ENCODE measurements at places on chromosomes 1 and 21. TPM values are rescaled to one million over a fixed set of nuclear protein-coding genes. Genes with fewer than 3 reads are reported as not detected.

Gene MSH4
- total RNA-seq, result not detected

Gene OR2L8
- not detected for total RNA-seq

Gene KRTAP22-2
- total RNA-seq, result not detected

Gene GUCA2A
- total RNA-seq, result not detected

Gene TEX38
- total RNA-seq, result not detected

Gene OR2M3
- not detected for total RNA-seq

Gene KANK4
- total RNA-seq, result 0.25 TPM

Gene SPATA21
- total RNA-seq, result not detected

Gene LIN28A
- total RNA-seq, result not detected

Gene TNNI3K
- total RNA-seq, result not detected

Gene TMPRSS15
- total RNA-seq, result not detected

- DNase-seq, result peak; percentile 62
- no peak overlapping the region for H3K4me3 ChIP-seq
- no peaks in the 10 kb centered on the region for H3K4me1 ChIP-seq
- no peaks in the 10 kb centered on the region for H3K27me3 ChIP-seq
- H3K27ac ChIP-seq, result no peak overlapping the region
These were observed 57.2 kb upstream of the C1orf185 start for GRCh38 chr1:51044834-51045233.

- H3K4me1 ChIP-seq, result peaks cover 38% of the 10 kb centered on the region
- H3K4me3 ChIP-seq, result peak overlapping the region; percentile 55
- peak; percentile 93 for DNase-seq
- H3K36me3 ChIP-seq, result no peaks in the 10 kb centered on the region
- H3K27me3 ChIP-seq, result no peaks in the 10 kb centered on the region
These were observed 19.1 kb upstream of the NRDC start for GRCh38 chr1:51897699-51898031.

GRCh38 chr1:85465099-85465785 lies at the start of gene DDAH1:
DDAH1 (minus strand) TSS chr1:85465159; CDS start chr1:85465045, 114 bp downstream.
- no peaks in the 10 kb centered on the region for H3K27me3 ChIP-seq
- peaks cover 40% of the 10 kb centered on the region for H3K4me1 ChIP-seq
- peak within 1 kb of the TSS; percentile 83 for H3K27ac ChIP-seq
- H3K4me3 ChIP-seq, result peak within 1 kb of the TSS; percentile 83
- DNase-seq, result peak; percentile 89
- peaks cover 5% of the 10 kb centered on the region for H3K36me3 ChIP-seq

DNA sequence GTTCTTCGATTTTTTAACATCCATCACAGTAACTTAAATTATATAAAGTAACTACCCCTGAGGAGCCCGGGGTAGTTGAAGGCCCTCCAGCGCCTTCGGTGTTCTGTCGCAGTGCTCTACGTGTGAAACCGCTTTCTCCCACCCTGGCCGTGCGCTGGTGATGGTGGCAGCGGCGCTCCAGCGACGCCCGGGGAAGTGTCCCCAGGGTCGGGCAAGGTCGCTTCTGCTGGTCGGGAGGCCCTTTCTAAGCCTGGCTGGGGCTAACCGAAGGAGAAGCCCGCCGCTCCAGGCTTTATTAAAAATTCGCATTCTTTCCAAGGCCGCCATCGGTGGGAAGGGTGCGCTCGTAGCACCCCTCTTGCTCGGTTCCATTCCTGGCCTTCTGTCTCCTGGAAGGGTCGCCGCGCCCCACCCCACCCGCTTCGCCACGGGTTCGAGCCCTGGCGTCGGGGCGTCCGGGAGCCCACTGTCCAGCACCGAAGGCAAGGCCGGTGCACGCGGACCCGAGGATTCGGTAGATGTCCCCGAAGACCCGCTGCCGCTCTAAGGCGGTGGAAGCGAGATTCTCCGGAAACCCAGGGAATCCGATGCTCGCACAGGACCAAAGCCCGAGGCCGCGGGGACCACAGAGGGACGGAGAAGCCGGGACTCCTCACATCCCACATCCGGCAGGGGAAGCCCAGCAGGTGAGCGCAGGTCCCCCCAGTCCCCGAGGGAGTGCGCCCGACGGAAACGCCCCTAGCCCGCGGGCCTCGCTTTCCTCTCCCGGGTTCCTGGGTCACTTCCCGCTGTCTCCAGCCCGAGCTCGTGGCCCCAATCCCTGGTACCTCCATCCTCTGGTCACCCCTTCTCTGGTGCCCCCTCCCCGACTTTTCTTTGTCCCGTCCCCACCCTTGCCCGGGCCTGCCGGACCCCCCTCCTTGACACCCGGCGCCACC lies 685 bp upstream of the RIPPLY3 start:
- no peak overlapping the region for H3K27ac ChIP-seq
- DNase-seq, result peak; percentile 6
- H3K4me3 ChIP-seq, result peak overlapping the region; percentile 64
- H3K27me3 ChIP-seq, result no peaks in the 10 kb centered on the region
- no peaks in the 10 kb centered on the region for H3K4me1 ChIP-seq
- H3K36me3 ChIP-seq, result no peaks in the 10 kb centered on the region

GRCh38 chr1:38133756-38134155 lies 87.2 kb upstream of the POU3F1 start:
- no peak for DNase-seq
- H3K4me1 ChIP-seq, result peaks cover 13% of the 10 kb centered on the region
- H3K36me3 ChIP-seq, result no peaks in the 10 kb centered on the region
- H3K4me3 ChIP-seq, result no peak overlapping the region

DNA sequence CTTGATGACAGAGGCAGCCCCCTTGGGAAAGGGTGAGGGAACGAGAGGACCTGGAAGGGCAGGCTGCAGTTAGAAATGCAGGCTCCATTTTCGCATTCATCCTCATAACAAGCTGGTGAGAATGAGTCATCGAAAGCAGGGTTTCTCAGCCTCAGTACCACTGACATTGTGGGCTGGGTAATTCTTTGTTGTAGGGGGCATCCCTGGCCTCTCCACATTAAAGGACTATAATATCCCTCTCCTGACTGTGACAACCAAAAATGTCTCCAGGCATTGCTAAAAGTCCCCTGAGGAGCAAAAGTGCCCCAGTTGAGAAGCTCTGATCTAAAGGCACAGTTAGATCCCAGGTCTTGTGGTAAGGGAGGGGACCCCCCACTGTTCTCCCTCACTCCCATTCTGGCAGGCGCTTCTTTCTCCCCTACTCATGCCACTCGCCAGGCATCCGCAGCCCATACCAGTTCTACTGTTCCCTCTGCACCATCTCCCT lies 20.4 kb downstream of the KCNN3 start:
- DNase-seq, result no peak
- H3K27ac ChIP-seq, result no peak overlapping the region
- no peaks in the 10 kb centered on the region for H3K4me1 ChIP-seq
- peaks cover 6% of the 10 kb centered on the region for H3K27me3 ChIP-seq
- no peak overlapping the region for H3K4me3 ChIP-seq

- DNase-seq, result peak; percentile 20
- no peak overlapping the region for H3K27ac ChIP-seq
- H3K4me1 ChIP-seq, result peaks cover 28% of the 10 kb centered on the region
- H3K36me3 ChIP-seq, result no peaks in the 10 kb centered on the region
These were observed 47.8 kb downstream of the PTPN14 start for GRCh38 chr1:214503553-214503952.

DNA sequence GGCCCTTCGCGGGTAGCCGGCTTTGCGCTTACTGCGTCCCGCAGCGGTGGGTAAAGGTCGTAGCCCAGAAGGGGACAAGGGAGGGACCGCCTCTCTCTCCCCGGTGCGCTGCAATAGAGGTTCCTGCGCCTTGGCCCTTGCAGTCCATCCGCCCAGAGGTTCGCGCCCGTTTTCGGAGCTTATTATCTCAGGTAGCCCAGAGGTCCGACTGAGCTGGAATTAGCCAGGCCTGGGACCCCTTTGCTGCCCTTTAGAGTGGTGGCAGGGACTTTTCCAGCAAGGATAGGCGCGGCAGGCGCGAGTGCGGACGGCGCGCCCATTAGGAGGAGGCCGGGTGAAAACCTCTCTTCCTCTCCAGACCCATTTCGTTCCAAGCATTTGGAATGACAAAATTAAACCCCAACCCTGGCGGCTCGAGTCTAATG lies 5.0 kb downstream of the LHX4 start:
- peaks cover 96% of the 10 kb centered on the region for H3K27me3 ChIP-seq
- DNase-seq, result no peak
- no peak overlapping the region for H3K4me3 ChIP-seq
- H3K36me3 ChIP-seq, result no peaks in the 10 kb centered on the region
- H3K4me1 ChIP-seq, result no peaks in the 10 kb centered on the region

- no peak overlapping the region for H3K4me3 ChIP-seq
- peak; percentile 60 for DNase-seq
- H3K36me3 ChIP-seq, result peaks cover 79% of the 10 kb centered on the region
- H3K27ac ChIP-seq, result peak overlapping the region; percentile 24
- no peaks in the 10 kb centered on the region for H3K27me3 ChIP-seq
These were observed 11.9 kb upstream of the VHLL start for GRCh38 chr1:156310962-156311361.

DNA sequence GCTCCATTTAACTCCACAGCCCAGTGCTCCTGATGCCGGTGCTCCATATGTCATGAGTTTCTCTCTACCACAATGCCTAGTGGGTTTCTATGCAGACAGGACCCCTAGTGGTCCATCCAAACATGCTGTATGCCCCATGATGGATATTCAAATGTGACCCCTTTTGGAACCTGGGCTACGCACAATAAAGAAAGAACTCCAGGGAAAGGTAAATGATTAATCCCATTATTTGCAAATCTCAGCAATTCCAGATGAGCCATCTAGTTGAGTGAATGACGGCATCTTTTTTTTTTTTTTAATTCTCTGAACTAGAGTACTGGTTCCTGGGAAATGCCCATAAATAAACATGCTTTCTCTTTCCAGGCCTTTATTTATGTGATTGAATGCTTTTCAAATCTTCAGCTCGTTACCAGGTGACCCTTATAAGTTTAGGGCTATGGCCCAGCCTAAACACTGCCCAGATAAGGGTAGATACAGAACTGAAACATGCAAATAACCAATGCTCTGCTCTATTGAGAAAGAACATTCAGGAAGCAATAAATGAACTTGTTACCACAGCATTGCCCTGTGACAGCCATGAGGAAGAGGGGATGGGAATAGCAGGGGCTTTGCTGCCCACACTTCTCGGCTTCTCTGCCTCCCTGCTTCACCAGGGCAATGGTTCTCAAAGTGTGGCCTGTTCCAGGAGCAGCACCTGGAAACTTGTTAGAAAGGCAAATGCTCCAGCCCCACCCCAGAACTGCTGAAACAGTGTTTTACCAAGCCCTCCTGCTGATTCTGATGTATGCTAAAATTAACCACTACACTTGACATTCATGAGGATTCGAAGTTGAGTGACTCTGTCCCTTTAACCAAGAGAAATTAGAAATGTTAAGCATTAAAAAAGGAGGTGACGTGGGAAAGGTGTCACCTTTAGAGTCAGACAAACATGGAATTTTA lies 151.7 kb downstream of the SEC16B start:
- H3K4me3 ChIP-seq, result no peak overlapping the region
- no peaks in the 10 kb centered on the region for H3K4me1 ChIP-seq
- H3K27ac ChIP-seq, result no peak overlapping the region
- DNase-seq, result no peak
- H3K36me3 ChIP-seq, result no peaks in the 10 kb centered on the region

- H3K27me3 ChIP-seq, result no peaks in the 10 kb centered on the region
- DNase-seq, result no peak
- no peak overlapping the region for H3K27ac ChIP-seq
- H3K4me1 ChIP-seq, result no peaks in the 10 kb centered on the region
- H3K36me3 ChIP-seq, result no peaks in the 10 kb centered on the region
These were observed 47.9 kb downstream of the AGPAT3 start for GRCh38 chr21:43912910-43913309.

- H3K27me3 ChIP-seq, result peaks cover 9% of the 10 kb centered on the region
- H3K27ac ChIP-seq, result no peak overlapping the region
- no peak overlapping the region for H3K4me3 ChIP-seq
- DNase-seq, result no peak
- H3K4me1 ChIP-seq, result no peaks in the 10 kb centered on the region
These were observed 56.4 kb downstream of the WDR3 start for GRCh38 chr1:117985973-117986372.

GRCh38 chr1:201089596-201089995 lies 22.6 kb downstream of the CACNA1S start:
- DNase-seq, result no peak
- H3K4me3 ChIP-seq, result no peak overlapping the region
- H3K27me3 ChIP-seq, result peaks cover 39% of the 10 kb centered on the region
- no peaks in the 10 kb centered on the region for H3K4me1 ChIP-seq

- no peak for DNase-seq
- no peak overlapping the region for H3K4me3 ChIP-seq
- H3K27me3 ChIP-seq, result peaks cover 68% of the 10 kb centered on the region
- H3K36me3 ChIP-seq, result no peaks in the 10 kb centered on the region
- H3K27ac ChIP-seq, result no peak overlapping the region
These were observed 38.2 kb upstream of the PKP1 start for GRCh38 chr1:201245082-201245481.

DNA sequence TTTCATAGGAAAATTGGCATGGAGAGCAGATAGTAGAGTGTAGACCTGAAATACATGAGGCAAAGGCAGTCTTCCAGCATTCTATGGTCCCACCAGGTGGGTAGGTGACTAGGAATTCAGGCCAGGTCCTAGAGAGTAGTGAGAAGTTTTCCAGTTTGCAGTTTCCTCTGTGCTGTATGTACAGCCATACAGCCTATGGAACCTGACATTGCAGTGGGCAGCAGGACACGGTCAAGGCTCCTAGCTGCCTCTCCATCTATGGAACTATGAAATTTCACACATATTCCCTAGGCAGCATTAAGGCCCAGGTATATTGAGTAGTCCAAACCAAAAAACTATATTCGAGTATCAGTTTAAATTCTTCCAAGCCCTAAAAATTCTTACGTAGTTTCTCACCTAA lies 16.3 kb downstream of the POGK start:
- DNase-seq, result no peak
- H3K4me1 ChIP-seq, result no peaks in the 10 kb centered on the region
- H3K4me3 ChIP-seq, result no peak overlapping the region

- H3K4me3 ChIP-seq, result no peak overlapping the region
- DNase-seq, result no peak
- no peaks in the 10 kb centered on the region for H3K36me3 ChIP-seq
- no peaks in the 10 kb centered on the region for H3K27me3 ChIP-seq
These were observed 199.9 kb downstream of the LYPLAL1 start for GRCh38 chr1:219373616-219373935.

GRCh38 chr1:203082571-203083462 lies 3.0 kb downstream of the MYOG start:
- no peaks in the 10 kb centered on the region for H3K36me3 ChIP-seq
- H3K27me3 ChIP-seq, result no peaks in the 10 kb centered on the region
- H3K27ac ChIP-seq, result no peak overlapping the region
- no peak overlapping the region for H3K4me3 ChIP-seq

DNA sequence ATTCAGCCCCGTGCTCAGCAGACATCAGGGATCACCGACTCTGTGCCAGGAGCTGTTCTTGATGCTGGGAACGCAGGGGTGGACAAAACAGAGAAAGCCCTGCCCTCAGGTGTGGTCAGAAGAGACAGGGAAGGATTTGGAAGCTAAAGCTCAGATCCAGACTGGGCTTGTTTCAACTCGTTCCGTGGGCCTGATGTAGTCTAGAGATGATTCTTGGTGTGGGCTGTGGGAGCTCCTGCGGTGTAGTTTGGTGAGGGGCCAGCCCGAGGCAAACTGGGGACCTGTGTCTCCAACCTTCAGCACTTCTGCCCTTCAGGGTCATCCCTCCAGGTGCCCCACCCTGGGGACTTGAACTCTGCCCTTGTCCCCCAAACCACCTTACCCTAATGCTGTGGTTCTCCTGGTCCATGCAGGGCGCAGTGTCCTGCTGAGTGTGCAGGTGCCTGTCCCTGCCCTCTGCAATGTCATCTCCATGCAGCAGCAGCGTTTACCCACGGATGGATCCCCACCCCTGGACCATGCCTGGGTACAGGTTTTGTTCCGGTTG lies 17.3 kb upstream of the ABCG1 start:
- no peak overlapping the region for H3K27ac ChIP-seq
- peaks cover 14% of the 10 kb centered on the region for H3K27me3 ChIP-seq
- no peaks in the 10 kb centered on the region for H3K36me3 ChIP-seq

GRCh38 chr1:1847061-1847850 lies 43.6 kb downstream of the GNB1 start:
- H3K36me3 ChIP-seq, result no peaks in the 10 kb centered on the region
- H3K4me1 ChIP-seq, result peaks cover 7% of the 10 kb centered on the region
- DNase-seq, result no peak
- no peak overlapping the region for H3K4me3 ChIP-seq
- no peaks in the 10 kb centered on the region for H3K27me3 ChIP-seq
- H3K27ac ChIP-seq, result peak overlapping the region; percentile 7

Data from GM23248 (cell line).